ENCODE measurements at places on chromosomes 7 and 10. TPM values are rescaled to one million over a fixed set of nuclear protein-coding genes. Genes with fewer than 3 reads are reported as not detected.
A peak's percentile ranks its signal among the peaks of the same experiment; 100 is the strongest.

The HECW1 gene
- not detected for total RNA-seq

DNA sequence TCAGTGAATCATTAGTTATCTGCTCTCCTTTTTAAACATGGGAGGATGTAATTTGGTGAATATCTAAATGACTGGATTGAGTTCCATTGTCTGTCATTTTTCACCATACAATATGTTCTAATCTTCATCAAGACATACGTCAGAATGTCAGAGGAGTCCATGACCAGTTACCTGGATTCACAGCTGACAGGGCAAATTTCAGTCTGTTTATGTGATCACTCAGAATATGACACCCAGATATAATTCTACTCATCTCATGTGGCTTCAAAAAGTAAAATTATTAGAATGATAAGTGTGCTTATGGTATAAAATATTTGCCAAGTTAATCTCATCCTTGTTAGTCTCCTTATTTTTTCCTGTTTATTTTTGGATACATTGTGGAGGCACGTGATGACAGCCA is 150.2 kb downstream of the CDC14C start:
- DNase-seq = no peak

DNA sequence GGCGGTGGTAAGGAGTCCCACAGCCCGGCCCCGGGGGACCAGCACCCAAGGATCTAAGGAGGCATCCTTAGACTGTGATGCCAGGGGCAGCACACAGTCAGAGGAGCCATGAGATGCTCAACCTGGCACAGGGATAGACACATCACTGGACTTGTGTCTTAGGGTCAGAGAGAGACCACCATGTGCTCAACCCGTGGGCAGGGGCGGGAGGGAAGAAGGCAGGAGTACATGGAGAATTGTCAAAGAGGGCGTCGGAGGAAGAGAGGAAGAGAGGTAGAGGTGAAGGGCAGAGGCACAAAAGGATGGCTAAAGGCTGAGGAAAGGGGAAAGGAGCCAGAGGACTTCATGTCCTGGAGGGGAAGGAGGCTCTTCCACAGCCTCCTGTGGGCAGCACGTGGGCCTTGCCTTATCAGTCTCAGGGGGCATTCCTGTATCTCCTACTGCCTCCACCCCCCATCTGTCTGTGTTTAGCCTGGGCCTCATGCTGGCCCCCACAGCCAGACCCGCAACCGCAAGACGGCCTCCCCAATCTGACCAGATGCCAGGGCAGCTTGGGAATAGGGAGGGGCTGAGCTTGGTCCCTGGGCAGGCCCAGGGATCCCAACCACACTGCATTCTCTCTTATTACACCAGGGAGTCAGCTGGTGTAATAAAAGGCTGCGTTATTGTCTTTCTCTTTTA is 2.2 kb downstream of the ADCY1 start:
- no peak for DNase-seq

DNA sequence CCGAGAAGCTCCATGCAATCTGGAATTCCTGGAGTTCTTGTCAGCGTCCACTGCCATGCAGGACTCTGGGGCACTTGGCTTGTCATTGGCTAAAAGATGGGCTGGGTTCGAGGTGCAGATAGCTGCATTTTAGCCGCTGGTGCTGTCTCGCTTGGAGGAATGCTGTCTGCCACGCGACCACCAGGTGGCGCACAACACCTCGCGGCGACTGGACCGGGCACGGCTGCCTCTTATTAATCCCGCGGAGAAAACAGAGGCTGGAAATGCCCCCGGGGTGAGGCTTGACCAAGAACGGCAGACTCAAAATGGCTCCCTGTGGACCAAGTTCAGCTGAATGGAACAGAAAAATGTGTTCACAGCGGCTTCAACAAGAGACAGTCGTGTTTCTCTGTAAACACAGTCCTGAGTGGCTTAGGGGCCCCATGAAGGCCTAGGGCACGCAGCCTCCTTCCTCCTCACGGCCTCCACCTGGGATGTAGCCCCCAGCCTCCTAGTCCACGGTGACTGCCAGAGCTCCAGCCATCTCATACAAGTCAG is 46.2 kb downstream of the AOC1 start:
- peak; percentile 70 for DNase-seq

The PFKFB3 gene
- 72.6 TPM for total RNA-seq

DNA sequence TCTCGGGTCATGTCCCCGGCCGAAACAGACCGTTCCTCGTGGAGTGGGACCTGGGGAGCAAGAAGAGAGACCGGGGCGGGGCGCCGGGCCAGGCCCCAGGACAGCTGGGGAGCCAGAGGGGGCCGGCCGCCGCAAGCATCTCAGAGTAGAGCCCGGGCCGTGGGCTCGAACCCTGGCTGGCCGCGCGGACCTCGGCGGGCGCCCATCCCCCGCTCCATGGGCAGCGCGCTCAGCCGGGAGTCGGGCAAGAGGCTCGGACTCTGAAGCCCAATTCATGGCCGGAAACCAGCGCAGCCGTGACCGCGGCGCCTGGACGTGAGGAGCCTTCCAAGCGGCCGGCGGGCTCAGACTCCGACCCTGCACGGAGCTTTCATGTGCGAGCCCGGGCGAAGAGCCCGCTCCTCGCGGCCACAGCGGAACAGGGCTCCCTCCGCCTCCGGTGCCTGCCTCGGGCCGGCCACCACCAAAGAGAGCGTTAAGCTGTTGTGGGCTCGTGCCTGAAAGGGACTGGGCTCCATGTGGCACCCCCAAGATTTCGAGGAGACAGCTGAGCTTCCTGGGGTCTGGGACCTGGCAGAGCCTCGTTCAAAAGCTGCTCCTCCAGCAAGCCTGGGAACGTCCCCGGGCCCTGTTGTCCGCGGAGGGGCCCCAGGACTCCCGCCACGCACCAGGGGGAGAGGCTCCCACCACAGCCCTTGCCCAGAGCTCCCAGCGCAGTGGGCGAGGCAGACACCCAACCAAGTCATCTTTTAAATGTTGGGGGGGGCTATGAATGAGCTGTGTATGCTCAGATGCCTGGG is 757 bp upstream of the GRID1 start:
- no peak for DNase-seq

DNA sequence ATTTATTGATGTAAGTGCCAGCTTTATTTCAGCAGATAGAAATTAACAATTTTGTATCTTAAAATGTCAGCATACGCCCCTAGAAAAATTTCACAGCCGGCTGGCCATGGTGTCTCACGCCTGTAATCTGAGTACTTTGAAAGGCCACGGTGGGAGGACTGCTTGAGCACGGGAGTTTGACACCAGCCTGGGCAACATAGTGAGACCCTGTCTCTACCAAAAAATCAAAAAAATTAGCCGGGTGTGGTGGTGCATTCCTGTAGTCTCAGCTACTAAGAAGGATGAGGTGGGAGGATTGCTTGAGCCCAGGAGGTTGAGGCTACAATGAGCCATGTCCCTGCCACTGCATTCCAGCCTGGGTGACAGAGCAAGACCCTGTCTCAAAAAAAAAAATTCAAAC is 14.1 kb downstream of the GTF2I start:
- no peak for DNase-seq

GRCh38 chr7:75866114-75866488 is 12.7 kb upstream of the RHBDD2 start:
- DNase-seq = no peak

GRCh38 chr7:131688738-131689661 is 132.6 kb upstream of the PODXL start:
- DNase-seq = peak; percentile 39

- DNase-seq = no peak
Observed at GRCh38 chr10:13911821-13912520, 325.2 kb downstream of the PRPF18 start.

- no peak for DNase-seq
Observed at GRCh38 chr7:158973941-158974785, 117.8 kb downstream of the DYNC2I1 start.

DNA sequence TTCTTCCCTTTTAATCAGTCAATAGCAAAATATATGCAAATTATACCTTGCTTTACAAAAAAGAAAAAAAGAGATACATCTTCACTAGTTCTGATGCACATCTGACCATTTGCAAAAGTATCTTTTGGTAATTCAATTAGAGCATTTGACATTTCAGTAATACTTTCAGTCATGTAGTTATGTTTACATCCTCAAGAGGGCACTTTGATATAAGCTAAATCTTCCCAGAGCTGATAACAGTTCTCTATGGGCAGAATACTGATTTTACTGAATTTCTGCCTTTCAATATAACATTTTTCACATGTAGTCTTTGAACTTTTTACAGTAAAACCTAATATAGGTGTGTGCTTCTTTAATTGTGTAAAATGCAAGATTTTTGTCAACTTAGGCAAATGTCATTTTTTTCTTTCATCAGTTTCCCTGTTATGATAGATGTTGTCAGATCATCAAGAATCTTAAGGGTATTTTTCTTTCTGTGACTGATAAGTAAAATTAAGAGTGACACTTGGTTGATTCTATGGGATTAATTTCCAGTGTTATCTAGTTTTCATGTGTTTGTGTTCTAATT is 703.5 kb upstream of the SEMA3D start:
- DNase-seq = no peak

The VGF gene
- not detected for total RNA-seq

GRCh38 chr7:49937608-49938007 is 155.4 kb downstream of the ZPBP start:
- DNase-seq = no peak

The DCLRE1A gene
- 17.4 TPM for total RNA-seq

All from activated naive CD8-positive, alpha-beta T cell treated with anti-CD3 and anti-CD28 coated beads for 36 hours (primary cell).